ENCODE measurements at places on chromosomes 2 and 18.

DNA sequence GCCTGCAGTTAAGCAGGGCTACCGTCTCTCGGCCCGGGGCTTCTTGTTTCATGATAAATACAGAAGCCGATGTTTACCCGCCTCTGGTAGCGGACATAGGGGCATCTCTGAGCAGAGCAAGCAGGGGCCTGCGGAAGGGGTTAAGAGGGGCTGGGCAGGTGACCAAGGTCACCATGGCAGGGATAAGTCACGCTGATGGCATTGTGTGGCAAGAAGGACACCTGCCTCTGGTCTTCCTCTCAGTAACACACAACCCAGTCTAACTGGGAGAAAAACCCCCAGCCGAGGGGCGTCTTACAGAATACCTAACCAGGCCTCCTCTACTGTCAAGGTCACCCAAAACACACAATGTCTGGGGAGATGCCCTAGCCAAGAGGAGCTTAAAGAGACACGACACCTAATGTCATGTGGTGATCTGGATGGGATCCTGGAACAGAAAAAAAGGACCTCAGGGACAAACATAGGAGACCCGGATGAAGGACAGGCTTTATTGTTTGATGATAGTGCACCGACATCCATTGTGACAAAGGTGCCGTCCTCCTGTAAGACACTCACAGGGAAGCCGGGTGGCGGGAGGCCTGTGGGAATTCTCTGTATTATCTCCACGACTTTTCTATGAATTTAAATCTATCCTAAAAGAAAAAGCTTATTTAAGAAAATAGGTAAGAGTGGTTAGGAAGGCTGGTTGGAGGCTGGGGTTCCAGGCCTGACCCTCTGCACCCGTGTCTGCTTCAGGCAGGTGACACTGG is 24.8 kb downstream of the SH3BP4 start:
- no peak for DNase-seq

DNA sequence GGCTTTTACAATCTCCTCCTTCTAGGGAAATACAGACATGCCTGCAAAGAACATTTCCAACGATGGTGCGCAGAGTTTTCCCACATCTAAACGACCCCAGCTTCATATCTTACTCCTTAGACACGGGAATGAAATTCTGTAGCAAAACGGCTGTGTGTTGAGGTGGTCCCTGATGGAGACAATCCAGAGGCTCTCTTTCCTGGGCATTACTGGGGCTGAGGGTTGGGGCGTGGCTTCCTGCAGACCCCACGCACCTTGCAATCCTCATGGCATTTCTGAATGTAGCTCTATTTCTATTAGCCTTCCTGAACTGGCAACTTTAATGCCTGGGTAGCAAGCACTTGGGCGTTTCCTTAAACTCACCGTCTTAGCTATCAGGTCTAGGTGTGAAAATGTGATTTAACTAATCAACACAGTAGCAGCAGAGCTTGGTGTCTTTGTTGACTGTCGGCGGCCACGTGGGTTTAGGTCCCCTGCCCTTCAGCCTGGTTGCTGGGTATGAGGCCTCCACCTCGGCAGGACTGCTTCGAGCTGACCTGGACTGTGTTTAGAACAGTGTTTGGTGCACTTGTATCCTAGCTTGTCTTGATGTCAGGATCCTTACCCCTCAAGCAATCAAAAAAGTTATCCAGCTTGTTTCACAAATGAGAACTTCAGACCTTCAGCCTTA is 242.8 kb downstream of the GBX2 start:
- no peak for DNase-seq

- no peak for DNase-seq
Observed at GRCh38 chr2:240453461-240454105, 18.1 kb downstream of the GPC1 start.

DNA sequence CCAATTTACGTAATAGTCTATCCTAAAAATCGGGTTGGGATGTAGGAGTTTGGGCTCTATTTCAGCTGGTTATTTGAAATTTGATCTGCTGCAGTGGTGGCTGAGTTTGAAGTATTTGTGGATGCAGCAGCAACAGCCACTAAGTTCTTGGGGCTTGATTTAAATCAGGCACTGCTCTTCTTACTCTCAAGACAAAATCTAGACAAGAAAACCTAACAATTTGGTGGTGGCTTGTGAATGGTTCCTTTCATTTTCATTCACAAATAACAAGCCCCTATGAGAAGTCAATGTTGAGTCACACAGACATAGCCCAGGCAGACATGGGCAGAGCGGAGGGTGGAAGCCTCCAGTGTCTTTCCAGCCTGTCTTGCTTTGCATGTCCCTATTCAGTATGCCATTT is 199.3 kb downstream of the LTBP1 start:
- no peak for DNase-seq

- peak; percentile 30 for DNase-seq
Observed at GRCh38 chr18:49238433-49239042, 221.9 kb downstream of the DYM start.

GRCh38 chr2:241496003-241496707 is 12.2 kb downstream of the STK25 start:
- no peak for DNase-seq

- peak; percentile 60 for DNase-seq
Observed at GRCh38 chr2:237072067-237072931, 13.4 kb upstream of the COPS8 start.

DNA sequence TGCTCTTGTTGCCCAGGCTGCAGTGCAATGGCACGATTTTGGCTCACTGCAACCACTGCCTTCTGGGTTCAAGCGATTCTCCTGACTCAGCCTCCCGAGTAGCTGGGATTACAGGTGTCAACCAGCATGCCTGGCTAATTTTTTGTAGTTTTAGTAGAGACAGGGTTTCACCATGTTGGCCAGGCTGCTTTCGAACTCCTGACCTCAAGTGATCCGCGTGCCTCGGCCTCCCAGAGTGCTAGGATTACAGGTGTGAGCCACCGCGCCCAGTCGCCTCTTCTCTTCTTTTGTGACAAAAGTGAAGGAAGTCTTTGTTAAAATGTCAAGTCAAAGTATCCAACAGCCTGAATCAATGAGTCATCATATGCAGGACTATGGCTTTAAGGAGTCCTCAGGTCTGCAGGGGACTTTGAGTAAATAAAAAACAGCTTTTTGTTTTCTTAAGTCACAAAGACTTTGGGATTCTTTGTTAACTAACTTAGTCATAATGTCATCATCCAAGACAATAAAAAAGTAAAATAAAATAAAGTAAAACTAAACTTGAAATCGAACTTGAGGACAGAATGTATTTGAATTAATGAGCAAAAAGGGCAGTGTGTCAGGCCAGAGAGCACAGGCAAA is 1153.2 kb downstream of the SUCLG1 start:
- no peak for DNase-seq

DNA sequence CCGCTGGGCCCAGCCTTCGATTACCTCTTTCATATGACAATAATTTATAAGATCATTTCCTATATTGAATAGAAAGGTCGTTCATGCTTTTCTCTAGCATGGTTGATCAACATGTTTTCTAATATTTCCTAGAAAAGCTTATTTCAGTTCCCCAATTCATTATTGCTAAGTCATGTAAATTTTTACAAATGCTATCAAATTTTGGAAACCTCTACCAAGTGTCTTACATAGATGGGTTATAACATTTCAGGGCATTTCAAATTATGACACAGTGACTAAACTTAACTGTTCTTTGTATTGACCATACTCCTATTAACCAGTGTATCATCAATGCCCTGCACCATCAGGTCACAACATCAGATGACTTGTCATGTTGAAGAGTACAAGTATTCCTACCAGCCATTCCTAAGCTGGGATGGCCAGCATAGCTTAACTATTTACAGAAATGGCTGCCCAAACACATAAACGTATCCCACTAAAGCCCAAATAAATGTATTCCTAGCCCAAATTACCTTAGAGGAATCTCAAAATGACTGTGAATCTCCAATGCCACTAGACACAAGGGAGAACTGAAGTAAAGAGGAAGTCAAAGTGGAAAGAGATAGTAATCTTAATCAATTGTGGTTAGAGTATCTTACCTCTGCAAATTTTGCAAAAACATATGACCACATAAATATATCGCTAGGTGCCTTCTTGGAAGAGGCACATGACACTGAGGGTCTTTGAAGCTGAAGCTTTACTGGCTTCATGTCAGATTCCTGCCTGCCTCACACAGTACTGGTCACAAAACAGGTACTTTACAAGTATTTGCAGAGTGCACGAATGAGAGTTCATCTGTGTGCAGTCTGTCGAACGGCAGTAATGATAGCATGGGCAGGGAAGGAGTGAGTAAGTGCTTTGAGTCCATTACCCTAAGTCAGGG is 87.3 kb upstream of the TLK1 start:
- DNase-seq, result no peak

DNA sequence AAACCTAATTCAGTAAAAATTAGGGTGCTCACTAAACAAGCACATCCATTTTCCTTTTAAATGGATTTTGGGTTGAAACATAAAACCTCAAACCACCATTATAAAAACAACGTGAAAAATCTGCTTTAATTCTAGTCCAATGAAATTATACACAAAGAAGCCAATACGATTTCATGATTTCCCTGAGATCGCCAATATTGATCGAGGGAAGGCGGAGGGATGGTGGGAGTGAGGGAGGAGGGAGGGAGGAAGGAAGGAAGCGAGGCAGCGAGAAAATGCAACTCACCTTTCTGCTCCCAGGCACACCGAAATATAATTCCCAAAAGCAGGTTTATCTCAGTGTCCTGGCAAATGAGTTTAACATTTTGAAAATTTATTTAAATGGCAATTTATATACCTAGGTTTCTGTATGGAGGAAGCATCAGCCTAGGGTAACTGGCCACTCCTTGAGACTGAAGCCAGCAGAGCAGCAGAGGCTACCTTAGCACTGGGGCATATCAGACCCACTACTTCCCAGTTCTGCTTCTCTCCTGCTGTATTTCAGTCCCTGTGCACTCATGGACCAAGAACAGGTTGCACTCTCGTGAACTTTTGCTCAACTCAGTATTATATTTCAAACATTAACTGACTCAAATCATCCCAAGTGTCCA is 2.3 kb upstream of the ONECUT2 start:
- no peak for DNase-seq

DNA sequence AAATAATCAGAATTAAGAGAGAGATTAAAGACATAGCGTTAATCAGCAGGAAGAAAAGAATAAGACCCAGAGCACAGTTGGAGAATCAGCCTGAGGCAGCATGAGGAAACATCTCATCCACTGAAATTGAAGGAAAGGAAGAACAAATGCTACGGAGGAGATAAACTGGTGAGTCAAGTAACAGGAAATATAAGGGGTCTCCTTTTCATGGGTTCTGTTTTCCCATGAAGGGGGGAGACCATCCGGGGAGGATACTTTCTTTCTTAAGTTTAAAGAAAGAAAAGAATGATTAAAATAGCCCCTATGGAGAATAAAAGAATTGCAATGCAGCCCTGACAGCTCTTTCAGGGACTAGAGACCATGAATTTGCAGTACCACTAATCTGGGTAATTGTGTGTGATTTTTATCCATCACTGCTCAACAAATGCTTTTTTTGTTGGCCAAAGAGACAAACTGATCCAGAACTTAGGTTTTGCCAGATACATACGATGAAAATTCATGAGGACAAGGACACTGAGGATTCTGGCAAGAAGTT is 17.7 kb downstream of the ROCK2 start:
- no peak for DNase-seq

DNA sequence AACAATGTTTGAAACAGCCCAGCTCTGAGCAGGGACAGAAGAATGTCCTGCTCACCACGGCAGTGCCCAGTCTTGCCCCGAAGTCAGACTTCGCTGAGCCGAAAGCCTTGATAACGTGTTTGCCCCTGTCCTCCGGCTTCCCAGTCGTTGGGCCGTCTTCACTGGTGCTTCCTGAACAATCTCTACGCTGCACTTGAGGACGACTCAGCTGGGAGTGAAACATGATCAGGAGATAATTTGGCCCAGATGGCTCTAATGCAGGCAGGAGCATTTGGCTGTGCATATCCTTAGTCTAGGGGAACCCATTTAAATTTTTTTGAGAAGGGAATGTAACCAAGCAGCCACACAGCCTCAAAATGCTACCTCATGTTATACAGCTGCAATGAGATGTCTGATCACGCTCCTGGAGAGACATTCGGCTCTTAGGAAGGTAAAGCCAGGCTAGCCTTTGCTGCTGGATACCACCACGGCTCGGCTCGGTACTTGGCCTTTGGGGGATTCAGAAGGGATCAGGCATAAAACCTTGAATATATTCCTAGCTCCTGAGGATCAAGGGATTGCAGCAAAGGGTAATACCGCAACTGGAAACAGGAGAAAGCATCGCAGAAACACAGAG is 43.6 kb downstream of the FECH start:
- DNase-seq, result peak; percentile 81
